ENCODE measurements at places on chromosomes 1 and 21.

- no peak for DNase-seq
Observed at GRCh38 chr1:184954232-184954995, 19.9 kb downstream of the NIBAN1 start.

DNA sequence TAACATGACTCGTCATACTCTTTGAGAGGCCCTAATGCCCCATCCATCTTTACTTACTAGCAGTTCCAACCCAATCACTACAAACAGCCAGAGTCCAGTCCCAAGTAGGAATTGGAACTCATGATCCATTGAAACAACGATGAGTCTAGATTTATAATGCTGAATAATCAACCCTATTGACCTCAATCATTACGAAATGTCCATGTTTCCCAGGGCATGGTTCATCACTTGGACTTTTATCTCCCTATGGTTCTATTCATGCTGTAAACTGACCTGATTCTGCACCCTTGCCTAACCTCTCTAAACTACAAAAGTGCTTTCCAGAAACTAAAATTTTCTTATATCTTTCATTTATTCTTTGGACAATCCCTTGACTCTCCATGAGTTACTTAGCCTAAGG is 840.0 kb upstream of the B3GALT2 start:
- no peak for DNase-seq

DNA sequence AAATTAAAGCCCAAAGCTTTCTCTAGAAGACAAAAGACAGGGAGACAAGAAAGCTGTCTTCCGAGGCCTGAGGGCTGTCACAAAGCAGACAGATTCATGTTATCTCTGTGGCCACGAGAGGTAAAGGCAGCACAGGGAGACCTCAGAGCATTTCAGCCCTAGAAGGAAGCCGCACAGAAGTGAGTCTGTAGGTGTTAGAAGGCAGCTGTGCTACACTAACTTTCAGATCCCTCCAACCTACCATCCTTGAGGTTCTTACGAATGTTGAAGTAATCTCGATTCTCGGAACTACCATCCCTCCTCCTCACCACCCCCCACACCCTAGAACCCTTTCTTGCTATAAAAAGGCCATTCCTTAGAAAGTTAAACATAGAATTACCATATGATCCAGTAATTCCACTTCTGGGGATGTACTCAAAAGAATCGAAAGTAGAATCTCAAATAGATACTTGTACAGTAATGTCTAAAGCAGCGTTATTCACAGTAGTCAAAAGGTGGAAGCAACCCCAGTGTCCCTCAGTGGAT is 21.5 kb upstream of the LYST start:
- DNase-seq: peak; percentile 41

GRCh38 chr1:59137276-59137615 is 159.6 kb upstream of the FGGY start:
- no peak for DNase-seq

DNA sequence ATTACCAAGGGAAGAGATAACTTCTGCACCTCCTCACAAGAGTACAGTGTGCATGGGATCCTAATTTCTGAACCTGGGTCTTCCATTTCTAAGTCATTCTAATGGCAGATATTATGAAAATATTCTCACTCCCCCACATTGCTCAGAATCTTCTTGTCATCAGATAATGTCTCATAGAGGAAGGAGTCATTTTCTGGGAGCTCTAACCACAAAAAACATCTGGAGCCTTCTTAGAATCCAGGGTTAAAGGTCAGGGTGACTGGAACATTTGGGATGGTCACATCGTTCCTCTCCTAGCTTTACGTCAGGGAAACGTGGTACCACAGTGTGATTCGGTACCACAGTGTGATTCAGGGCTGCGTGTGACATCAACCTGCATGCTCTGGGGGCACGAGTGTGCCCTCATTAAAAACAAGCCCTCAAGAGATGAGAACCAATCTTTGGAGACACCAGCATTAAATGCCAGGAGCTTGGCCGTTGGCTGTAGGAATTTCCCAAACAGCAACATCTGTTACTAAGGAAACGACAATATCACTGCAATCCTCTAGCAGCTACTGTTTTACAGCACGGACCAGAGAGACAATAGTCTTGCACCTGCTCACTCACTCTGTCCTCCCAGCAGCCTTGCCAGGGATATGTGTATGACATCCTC is 179.1 kb downstream of the PSMG1 start:
- DNase-seq: no peak

GRCh38 chr1:37945251-37945650 is 1.6 kb downstream of the INPP5B start:
- DNase-seq: no peak

DNA sequence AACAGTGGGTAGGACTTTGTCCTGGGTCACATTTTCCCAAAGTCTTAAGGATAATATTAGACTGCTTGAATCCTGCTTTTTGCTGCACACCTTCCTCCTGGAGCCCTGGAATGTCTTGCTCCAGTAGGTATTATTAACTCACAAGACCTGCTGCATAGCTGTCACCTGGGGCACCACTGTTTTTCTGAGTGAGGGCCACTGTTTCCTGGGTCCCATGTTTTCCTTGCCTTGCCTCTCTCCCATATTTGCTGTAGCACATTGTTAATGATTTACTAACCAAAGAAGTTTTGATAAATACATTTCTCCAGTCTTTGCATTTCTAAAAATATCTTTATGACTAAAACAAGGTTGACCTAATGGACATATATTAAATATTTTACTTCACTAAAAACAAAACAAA is 22.5 kb upstream of the FCAMR start:
- no peak for DNase-seq

GRCh38 chr1:110380672-110381283 is 10.0 kb downstream of the SLC16A4 start:
- no peak for DNase-seq

DNA sequence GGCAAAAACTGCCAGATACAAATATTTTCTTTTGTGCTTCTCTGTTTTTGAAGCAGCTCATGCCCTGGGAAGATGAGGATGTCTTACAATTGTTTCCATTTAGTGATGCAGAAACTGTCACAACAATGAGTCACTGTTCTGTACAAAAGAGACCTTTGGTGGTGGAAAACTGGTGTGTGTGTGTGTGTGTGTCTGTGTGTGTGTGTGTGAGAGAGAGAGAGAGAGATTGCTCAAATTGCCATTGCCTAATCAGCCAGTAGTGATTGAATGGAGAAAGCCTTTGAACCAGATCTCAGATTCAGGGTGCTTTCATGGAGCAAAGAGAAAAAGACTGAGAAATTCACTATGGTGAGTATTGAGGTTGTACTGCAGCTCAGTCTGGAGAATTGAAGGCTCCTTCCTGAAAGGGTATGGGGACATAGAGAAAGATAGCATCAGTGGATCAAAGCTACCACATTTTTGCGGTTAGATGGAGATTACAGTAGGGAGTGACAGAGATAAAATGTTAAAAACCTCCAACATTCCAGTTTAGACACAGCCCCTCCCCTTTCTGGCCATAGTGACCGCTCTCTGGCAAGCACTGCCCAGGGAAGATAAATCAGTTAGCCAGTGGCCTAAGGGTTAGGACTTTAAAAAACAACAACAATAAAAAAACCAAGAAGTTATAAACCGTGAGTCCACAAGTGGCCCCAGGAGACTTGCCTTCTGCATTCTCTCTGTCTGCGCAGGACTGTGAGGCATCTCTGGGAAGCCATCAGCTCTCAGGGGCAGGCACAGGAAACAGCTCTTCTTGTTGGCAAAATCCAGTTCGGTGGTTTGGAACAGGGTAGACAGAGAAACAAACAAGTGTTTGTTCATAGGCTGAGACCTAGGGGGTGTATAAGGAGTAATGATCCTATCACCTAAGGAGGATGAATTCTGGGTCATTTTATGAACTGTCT is 406.5 kb downstream of the DUSP10 start:
- no peak for DNase-seq

- DNase-seq: no peak
Observed at GRCh38 chr1:64473367-64473766, 3.4 kb downstream of the CACHD1 start.

GRCh38 chr21:41715649-41716281 is 51.1 kb downstream of the RIPK4 start:
- no peak for DNase-seq

DNA sequence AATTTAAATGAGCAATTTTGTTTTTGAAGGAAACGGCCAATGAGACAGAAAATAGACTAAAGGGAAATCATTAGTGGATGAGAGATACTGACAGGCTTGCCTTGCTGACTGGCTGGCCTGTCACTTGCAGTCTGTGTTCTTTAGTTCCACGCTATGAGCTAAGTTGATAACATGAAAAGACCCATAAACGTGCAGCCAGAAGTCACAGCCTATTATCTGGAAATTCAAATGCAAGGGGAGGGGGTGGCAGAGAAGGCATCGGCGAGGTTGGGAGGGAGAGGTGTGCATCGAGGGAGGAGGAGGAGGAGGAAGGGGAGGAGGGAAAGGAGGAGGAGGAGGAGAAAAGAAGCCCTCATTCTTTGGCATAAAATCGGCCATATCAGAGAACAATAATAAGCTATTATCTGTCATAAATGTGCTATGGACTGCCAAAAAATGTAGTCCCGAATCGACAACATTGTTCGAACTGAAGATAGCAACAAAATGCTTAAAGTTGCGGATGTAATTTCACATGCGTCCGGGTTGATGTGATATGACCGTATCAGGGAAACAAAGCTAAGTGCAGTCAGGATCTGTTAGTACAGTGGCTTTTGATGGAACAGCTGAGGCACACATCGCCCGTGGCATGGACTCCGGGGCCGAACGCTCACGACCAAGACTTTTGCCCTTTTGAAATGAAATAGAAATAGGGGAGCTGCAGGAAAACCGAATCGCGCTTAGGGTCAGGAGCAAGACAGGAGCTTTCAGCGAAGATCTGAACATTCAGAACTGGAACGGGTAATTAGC is 11.6 kb upstream of the BARHL2 start:
- DNase-seq: no peak

- no peak for DNase-seq
Observed at GRCh38 chr21:36968976-36969375, 2.5 kb upstream of the HLCS start.

GRCh38 chr21:32921632-32922230 is 104.0 kb upstream of the OLIG2 start:
- peak; percentile 42 for DNase-seq

- no peak for DNase-seq
Observed at GRCh38 chr1:23577056-23578004, 18.0 kb upstream of the ID3 start.

- DNase-seq: no peak
Observed at GRCh38 chr1:233605205-233605604, 8.7 kb upstream of the KCNK1 start.

- no peak for DNase-seq
Observed at GRCh38 chr1:230069796-230070195, 2.8 kb downstream of the GALNT2 start.

DNA sequence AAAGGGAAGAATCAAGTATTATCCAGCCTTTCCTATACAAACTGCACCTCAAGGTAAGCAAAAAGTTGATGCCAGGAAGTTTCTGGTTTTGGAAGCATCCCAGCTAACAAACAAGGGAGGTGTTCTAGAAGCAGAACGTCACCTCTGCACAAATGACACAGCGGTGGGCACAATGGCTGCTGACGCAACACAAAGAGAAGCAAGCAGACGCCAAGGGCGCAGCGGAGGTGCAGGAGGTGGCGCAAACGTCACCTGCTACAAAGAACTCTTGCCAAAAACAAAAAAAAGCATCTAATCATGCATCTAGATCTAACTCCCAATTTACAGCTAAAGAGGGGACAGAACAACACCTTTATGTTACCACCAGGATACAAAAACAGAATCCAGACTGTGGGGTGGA is 88.5 kb downstream of the NPHP4 start:
- DNase-seq: no peak

GRCh38 chr1:5623399-5623798 is 368.8 kb downstream of the NPHP4 start:
- DNase-seq: no peak

DNA sequence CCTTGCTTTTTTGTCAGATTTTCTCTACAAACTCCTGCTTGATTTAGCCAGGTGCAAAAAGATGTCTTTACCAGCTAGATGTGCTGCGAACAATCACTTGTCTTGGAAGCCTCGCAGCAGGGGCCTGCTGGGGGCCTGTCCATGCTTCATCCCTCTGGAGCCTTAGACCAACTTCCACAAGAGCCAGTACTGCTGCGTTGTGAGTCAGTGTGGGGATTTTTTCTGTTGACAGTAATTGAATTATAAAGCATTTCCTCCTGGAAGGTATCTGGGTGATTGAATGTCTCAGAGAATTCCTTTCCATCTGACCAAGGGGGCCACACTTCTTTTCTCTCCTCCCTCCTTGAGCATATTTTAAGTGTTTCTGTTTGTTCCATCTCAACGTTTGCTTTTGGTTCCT is 40.4 kb upstream of the LDLRAP1 start:
- DNase-seq: no peak

- DNase-seq: peak; percentile 69
Observed at GRCh38 chr21:45302082-45303061, 14.7 kb upstream of the POFUT2 start.

GRCh38 chr1:17370618-17371017 is 1.4 kb upstream of the PADI6 start:
- DNase-seq: no peak

DNA sequence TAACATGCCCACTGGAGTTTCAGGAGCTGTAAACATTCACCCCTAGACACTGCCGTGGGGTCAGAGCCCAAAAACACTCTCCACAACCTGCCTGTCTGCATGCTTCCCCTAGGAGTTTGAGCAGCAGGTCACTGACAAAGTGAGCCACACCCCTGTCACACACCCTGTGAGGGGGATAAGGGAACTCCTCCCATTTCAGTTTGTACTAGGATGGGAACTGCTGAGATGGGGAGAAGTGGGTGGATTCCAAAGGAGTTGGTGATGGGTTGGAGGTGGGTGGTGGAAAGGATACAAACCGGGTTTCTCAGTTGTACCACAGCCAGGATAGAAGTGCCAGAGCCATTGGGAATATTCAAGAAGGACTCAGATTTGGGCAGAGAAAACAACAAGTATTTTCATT is 140.2 kb downstream of the MIS18A start:
- no peak for DNase-seq

GRCh38 chr1:205961991-205962820 is 18.9 kb upstream of the SLC26A9 start:
- no peak for DNase-seq

GRCh38 chr1:171606402-171606941 is 15.6 kb upstream of the MYOCOS start:
- DNase-seq: no peak

GRCh38 chr1:23800400-23801337 is at the start of gene GALE:
Gene GALE (minus strand): TSS chr1:23800754. CDS start chr1:23799007, 1,747 bp downstream.
- DNase-seq: peak; percentile 96

GRCh38 chr1:236156512-236157208 is 14.3 kb downstream of the GPR137B start:
- peak; percentile 29 for DNase-seq

GRCh38 chr1:98429965-98430443 is 231.5 kb upstream of the SNX7 start:
- no peak for DNase-seq
